ENCODE measurements at places on chromosomes 3 and 15.

- DNase-seq = no peak
Measured at GRCh38 chr3:146142757-146143156, 18.2 kb downstream of the PLOD2 start.

DNA sequence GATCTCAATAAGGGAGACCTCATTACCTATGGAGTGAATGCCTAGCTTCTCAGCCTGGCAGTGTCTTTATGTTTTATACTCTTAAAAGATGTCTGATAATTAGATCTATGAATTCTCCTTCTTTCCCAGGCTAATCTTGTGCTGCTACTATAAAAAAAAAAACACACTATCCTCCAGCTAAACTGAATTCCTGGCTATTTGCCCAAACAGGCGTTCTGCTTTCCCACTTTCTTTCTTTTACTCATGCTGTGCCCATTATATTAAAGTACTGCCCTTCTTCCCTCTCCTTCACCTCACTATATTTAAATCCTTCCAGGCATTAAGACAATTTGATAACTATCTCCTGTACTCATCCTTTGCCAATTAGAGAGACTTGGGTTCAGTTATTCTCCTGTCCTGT is 1134.9 kb downstream of the ROBO2 start:
- no peak for DNase-seq

DNA sequence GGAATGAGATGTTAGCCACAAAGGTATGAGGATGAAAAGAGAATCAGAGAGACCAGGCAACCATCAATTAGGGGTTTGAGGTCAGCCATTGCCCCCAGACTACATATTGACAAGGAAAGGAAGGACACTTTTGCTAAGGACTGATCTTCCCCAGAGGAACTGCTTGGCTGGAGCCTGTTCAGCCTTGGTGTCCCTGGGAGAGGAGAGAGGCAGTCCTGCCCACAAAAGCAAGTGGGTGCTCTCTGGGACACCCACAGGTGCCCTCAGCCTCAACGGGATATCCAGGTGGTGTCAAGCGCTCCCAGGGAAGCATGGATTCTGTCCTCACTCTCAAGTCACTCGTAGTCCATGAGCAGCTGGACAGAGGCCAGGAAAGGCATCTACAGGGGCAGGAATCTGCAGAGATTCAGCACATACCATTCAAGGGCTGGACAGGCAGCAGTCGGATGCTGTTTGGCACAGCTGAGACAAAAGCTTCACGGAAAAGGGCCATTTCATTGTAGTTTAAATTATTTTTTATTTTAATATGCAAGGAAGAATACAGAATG is 166.2 kb downstream of the UACA start:
- no peak for DNase-seq

- no peak for DNase-seq
Measured at GRCh38 chr3:144032531-144033239, 61.1 kb downstream of the DIPK2A start.

DNA sequence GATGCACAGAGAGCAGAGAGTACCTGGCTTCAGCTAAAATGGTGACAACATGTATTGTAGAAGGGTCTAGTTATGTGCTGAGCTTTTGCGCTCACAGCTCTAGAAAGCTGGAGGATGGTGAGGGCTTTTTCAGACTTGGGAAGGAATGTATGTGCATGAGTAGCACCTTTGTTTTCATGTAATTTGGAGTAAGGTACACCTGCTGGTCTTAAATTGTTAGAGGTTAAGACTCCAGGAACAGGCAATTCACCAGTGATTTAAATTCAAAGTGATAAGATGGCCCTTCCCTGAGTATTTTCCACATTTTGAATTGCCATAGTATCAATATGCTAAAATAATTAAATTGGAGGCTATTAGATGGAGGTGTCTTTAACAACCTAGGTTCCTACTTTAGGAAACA is 436.4 kb upstream of the GOLIM4 start:
- DNase-seq = no peak

GRCh38 chr3:171351676-171352075 is 108.5 kb downstream of the TNIK start:
- DNase-seq = no peak

DNA sequence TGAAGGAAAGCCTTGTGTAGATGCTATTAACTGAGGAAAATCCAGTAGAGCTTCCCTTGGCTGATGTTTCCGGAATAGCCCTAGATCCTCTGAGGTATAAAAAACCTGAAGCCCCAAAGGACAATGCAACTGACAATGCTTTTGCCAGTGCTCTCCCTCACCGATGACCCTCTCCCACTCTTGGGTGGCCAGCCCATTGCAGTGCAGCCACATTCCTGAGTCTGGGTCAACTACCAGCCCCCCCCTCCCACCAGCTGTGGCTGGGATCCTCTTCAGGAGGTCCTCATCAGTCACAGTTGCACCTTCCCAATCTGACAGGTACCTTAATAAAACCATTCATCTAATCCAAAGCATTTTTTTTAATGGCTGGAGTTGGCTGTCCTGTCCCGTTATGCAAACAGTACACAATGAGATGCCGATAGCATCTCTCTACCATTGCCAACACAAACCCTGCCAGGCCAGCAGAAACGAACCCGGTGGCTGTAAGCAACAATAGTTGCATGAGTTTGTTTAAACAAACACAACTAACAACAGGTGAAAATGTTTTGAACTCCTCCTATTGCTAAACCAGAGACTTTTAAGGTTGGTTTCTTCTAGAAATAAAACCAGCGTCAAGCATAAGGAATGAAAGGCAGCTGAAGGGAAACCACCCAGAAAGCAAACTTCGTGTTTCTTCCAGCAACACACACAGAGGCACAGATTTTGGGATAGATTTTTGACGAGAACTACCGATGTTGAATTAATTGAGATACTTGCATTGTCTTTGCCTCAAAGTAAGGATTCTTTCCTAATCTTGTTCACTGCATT is 128.3 kb upstream of the ARHGEF3 start:
- no peak for DNase-seq

- peak; percentile 1 for DNase-seq
Measured at GRCh38 chr15:77025941-77026411, 31.1 kb downstream of the PSTPIP1 start.

GRCh38 chr3:43073836-43074220 is 32.1 kb downstream of the POMGNT2 start:
- no peak for DNase-seq

GRCh38 chr3:17349093-17349492 is 393.3 kb downstream of the TBC1D5 start:
- no peak for DNase-seq

DNA sequence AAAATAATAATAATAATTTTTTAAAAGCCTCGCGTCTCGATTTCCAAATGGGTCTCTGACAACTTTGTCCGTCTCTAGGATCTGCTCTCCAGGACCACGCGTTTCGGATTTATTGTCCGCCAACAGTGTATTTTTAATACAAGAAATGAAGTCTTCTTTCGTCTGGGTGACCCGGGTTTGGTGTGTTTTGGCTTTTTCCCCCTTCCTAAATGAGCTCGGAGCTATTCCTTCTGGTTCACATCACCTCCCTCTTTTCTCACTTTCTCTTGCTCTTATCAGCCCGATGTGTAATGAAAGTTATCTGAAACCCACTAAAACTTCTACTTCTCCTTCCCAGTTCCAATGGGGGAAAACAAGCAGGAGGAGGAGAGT is 516.7 kb downstream of the MECOM start:
- DNase-seq = no peak

GRCh38 chr3:15276028-15276724 is 56.2 kb downstream of the SH3BP5 start:
- DNase-seq = no peak

- DNase-seq = no peak
Measured at GRCh38 chr15:33380406-33380805, 69.6 kb downstream of the RYR3 start.

DNA sequence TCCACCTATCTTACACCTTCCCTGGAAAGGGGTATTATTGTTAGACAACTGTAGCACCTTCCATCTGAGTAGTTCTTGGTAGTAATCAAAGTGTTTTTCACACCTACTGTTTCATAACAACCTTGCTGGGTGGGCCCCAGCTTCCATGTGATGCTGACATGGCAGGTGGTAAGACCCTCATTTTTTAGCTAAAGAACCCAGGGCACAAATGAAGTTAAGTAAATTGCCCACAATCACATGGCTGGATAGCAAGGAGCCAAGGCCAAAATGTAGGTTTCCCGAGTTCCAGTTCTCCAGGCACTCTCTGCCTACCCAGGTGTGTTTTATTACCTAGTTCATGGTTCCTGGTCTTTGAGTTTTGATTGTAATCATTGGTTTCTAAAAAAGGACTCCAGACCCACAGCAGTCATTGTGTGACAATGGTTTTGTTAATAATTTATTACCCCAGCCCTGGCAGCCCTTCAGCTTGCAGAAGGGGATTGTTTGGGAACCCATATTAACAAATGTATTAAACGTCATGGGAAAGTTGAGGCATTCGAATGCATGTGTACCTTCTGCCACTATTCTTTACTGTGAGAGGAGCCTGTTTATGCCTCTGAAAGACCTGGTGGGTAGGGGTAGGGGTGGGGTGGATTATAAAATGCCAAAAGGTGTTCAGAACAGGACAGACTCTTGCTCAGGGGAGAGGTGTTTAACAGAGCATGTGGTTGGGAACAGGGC is 222.2 kb upstream of the BHLHE40 start:
- no peak for DNase-seq

GRCh38 chr3:173399044-173399443 is 1.5 kb downstream of the NLGN1 start:
- DNase-seq = no peak

DNA sequence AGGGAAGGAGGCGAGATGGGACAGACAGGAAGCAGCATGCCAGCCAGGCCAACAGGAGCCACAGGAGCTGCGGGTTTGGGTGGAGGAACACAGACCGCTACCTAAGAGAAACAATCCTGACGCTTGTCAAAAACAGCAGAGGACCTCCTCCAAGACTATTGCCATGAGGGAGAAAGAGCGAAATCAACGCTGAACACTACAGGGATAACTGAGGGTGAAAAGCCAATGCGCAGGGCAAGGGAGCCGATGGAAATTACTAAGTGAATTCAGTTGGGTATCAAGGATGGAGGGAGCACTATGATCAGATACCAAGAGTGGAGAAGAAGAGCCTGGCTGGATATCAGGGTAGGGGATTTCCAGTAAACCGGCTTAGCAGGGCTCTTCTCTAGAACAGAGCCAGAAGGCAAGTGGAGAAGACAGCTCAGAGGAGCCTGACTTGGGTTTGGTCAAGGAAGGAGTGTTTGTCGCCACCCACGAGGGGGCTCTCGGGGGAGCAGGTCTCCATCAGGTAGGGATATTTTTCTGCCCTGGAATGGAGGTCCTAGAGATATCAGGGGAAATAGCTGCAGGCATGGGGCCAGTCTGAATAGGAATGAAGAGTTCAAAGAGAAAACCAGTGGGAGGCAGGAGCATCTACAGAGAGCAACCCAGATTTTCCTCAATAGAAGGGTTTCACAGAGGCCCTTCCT is 48.4 kb downstream of the SLC41A3 start:
- no peak for DNase-seq

GRCh38 chr15:99335508-99335907 is 84.2 kb downstream of the LRRC28 start:
- no peak for DNase-seq

DNA sequence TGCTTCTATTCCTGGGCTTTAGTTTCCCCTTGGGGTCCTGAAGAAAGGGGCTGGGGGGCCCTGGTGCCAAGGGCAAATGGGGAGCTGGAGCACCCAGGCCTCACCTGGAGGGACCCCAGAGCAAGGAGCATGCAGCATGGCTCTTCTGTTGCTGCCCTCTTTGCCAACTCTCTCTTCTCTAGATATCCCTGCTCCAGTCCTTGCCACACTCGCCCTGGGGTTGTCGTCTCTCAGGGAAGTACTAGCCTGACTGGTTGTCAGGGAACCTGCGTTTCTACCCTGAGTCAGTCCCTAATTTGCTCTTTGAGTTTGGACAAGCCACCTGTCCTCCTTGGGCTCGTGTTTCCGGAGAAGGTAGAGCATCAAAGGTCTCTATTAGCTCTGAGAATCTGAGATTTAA is 63.7 kb upstream of the UBE2Q2 start:
- no peak for DNase-seq

DNA sequence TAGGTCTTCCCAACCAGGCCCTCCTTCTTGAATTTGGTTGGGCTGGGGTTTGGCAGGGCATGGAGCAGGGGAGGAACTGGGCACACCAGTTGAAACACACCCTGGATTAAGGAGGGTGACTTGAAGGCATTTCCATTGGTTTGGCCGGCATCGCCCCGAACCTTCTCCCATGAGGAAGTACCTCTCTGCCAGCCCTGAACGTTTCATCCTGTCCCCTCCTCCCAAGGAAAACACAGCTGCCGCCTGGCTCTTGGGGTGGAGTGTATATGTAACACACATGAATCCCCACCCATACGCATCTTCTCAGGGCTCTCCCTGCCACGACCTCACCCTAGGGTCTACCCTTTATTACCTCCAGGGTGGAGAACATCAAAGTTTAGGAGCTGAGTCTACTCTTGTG is 14.6 kb downstream of the UBAP1L start:
- DNase-seq = no peak

DNA sequence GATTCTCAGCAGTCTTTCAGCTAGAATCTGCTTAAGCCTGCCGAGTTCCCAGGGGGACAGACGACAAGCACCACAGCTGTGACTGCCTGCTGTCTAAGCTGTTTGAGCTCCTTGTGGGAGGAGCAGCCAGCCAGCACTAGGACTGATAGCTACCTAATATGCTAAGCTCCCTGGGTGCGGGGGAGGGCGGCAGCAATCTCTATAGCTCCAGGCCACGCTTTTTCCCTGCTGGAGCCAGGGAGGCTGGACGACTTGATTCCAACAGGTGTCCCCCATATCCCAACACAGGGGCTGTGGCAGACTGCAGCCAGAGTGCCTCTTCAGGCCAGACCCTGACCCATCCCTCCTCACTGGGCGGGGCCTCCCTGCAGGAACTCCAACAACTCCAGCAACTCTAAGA is 134.1 kb upstream of the ARPP21 start:
- DNase-seq = no peak

Data from activated B cell treated with CpG ODN at 0.5 μM for 24 hours (primary cell).